ENCODE measurements at places on chromosomes 6 and 20.

DNA sequence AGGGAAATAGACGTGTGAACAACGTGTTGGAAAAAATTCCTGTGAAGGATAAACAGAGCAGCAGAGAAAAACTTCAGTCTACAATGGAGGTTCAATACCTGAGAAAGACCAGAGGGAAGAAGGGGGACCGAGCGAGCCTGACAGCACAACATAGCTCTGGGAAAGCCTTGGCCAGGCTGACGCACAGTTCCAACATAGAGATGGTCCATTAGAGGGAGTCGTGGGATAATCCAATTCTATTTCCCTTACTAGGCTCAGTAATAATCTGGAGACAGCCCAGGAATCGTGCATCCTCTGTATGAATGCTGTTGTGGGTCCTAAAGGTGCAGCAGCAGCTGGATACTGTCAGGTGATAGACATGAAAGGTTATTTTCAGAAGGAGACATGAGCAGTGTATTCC lies 370.8 kb upstream of the BTBD3 start:
- DNase-seq = no peak

GRCh38 chr6:34333858-34334257 lies 58.6 kb downstream of the NUDT3 start:
- DNase-seq = no peak

- no peak for DNase-seq
Measured at GRCh38 chr20:57375652-57376230, 15.5 kb upstream of the RBM38 start.

- no peak for DNase-seq
Measured at GRCh38 chr6:12715437-12715836, 1.1 kb upstream of the PHACTR1 start.

DNA sequence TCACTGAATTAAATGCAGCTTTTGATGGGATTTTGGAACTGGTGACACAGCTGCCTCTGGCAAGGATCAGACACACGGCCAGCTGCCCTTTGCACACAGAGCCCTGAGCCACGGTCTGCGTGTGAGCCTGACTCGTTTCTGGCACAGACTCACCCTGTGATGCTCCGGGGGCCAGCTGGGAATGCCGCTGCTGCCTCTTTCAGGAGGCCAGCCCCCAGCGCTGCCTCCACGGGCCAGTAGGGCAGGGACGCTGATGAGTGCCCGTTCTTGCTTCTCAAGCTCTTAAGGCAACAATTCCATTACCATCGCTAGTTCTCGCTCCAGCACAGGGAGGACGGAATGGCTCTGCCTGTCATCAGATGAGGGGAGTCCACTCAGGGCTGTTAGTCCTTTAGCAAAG lies 61.6 kb downstream of the IRF4 start:
- DNase-seq = no peak
